ENCODE measurements at places on chromosomes 12 and 14.

DNA sequence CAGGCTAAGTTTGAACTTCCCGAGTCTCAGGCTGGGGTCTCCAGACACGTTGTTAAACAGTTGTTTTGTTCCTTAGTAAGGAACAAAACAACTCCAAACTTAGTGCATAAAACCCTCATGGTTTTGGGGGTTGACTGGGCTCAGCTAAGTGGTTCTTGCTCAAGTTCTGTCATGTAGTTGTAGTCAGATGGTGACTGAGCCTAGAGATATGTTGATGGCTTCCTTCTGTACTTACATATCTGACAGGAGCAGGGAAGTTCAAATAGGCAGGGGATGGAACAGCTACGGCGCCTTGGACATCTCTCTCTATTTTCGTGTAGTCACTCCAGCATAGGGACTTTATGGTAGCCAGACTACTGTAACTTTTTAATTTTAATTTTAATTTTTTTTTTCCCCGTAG, 45.7 kb downstream of the SPATS2 start:
- no peak for DNase-seq

GRCh38 chr12:3214526-3215365, 137.6 kb downstream of the TSPAN9 start:
- DNase-seq, result no peak

DNA sequence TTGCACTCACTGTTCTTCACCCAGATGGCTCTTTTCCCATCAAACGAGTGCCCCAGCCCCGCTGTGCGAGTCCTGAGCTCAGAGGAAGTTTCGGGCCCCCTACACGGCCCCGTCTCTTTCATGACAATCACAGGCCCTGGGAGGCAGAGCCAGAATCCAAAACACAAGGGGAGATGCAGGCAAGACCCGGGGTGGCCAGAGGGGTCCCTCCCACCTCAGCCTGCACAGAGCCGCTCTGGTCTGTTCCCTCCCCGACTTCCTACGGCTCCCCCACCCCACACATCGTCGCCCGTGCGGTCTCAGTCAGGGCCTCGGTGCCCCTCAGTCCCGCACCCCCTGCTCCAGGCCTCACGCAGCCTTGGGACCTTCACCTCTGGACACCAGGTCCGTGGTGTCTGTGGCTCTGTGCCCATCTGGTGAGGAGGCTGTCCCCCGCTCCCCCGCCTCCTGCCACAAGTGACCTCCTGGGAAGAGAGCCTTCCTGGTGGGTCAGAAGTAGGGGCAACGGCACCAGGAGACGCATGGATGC, 8.9 kb downstream of the GPR132 start:
- no peak for DNase-seq

DNA sequence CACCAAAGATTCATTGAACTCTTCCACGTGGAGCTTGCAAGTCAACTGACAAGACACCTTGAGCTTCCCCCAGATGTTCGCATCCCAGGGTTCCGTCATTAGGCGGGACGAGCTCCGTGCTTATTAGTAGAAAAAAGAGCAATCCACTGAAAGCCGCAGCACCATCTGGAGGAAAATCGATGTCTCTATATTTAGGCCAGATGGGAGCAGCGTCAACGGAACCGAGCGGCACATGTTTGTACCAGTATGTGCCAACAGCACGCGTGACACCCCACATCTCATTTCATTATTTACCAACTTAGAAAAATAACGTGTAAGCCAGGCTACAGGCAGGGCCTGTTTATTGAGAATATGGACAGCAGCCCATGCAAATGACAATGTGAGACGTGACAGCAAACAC, 45.8 kb upstream of the TMEM132D start:
- no peak for DNase-seq

DNA sequence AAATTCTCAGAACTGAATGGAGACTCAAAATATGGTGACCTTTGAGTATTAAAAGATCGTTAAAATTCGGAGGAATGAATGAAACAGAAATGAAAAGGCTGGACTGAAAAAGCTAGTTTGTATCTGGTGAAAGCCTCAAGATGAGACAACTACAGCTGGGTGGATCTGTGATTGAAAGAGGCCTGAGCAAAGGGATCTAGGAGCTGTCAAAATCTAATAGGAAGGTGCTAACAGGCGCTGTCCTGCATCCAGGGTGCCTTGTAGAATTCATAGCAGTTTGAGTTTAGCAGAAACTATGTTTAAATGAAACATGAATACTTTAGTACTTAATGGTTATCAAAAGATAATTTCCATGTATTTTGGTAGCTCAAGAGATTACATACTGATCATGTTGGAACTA, 2.3 kb downstream of the YY1 start:
- DNase-seq, result no peak

DNA sequence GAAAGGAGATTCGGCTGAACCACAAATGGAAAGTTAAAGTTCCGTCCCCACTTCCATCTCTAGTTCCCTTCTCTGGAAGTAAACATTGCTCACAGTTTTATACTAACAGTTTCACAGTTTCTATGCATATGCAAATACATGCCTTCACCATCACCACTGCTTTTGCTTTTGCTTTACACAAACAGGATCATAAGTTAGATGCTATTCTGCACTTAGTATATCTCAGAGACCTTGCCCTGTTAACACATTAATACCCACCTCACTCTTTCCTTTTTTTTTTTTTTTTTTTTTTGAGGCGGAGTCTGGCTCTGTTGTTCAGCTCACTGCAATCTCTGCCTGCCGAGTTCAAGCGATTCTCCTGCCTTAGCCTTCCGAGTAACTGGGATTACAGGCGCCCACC, 890 bp downstream of the TEP1 start:
- DNase-seq, result no peak

DNA sequence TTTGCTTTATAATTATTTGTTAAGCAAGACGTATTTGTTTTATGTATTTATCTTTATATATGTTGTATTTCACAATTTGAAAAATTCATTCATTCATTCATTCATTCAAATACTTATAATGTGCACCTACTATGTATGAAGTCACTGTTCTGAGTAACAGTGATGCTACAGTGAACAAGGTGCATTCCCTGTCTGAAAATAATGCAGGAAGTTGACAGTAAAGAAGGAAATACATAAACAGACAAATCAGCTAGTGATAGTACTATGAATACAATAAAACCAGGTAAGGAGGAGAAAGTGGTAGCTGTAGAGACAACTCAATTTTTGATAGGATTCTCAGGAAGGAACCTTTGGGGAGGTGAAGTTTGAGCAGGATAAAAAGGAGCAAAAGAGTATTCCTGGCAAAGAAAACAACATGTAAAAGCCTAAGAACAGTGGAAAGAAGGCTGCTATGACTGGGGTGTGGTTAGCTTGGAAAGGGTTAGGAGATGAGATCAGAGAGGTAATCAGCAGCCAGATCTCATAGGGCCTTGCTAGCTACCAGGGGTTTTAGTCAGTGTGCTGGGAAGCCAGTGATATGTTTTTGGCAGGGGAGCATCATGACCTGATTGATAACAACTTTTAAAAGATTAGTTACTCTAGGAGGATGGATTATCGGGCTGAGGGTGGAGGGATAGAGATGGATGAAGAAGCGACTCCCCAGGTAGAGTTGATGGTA, 17.4 kb downstream of the BICDL1 start:
- no peak for DNase-seq

DNA sequence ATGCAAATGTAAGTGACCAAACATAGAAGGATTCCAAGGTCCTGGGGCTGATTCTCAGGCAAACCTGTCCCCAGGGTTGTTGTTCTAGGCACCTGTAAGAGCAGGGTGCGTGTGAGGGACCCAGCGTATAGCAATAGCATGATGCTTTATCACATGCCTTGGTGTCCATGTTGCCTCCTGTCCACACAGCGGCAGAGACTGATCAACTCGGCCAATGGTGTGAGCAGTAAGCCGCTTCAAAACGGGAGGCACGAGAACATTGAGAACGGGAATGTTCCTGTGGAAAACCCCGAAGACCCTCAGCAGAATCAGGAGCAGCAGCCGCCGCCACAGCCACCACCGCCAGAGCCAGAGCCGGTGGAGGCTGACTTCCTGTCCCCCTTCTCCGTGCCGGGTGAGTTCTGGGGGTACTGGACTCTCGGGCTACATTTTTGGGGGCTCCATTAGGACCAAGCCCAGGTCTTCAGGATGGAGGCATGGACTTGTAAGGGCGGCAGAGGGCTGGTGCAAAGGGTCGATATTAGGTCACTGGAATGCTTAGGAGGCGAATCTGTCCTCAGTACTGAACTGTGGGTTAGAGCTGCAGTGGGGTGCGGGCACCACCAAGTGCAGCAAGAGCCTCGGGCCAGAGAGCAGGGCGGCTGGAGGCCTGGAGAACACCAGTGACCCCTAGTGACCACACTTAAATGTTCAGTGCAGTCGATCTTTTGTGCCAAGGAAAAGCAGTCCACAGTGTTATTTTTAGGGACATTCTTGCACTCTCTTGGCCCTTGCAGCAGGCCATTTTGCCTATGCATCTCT, 57.2 kb upstream of the RIN3 start:
- peak; percentile 54 for DNase-seq

- no peak for DNase-seq
Observed at GRCh38 chr14:37819155-37820015, 224.0 kb downstream of the TTC6 start.

DNA sequence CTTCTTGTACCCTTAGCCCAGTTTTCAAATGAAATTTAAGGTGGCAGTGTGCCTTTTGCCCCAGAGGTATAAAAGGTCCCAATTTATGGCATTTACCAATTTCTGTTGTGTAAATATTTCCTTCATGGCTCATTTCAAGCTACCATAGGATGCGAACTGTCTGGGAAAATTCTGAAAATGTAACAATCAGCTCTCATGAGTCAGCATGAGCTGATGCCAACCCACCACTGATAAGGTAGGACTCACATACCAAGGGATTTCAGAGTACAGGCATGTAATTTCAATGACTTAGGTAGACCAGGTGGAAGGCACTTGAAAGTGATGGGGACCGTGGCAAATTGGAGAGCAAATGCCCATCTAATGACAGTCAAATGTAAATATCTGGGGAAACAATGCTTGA, 169.5 kb downstream of the TTC8 start:
- no peak for DNase-seq
